ENCODE measurements at places on chromosomes 2 and 18.

GRCh38 chr2:232316461-232317330, 61.9 kb upstream of the ALPP start:
- DNase-seq: no peak

GRCh38 chr18:65751155-65752085, 608 bp downstream of the CDH7 start:
- no peak for DNase-seq

DNA sequence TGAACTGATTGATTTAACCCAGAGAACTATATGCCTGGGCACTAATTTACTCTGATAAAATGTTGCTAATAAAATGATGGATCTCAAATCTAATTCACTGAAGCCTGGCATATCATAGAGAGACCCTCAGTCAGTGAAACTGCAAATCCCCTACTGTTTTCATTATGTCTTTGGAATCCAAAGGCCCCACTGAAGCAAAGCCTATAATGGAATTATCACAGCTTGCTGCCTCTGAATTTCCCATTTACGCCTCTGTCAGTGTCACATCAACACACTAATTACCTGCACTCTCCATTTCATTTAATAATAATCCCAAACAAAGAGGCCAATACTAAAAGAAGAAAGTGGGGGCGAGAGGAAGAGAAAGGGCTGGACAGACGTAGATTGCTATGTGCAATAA, 470.9 kb downstream of the MBD2 start:
- no peak for DNase-seq

DNA sequence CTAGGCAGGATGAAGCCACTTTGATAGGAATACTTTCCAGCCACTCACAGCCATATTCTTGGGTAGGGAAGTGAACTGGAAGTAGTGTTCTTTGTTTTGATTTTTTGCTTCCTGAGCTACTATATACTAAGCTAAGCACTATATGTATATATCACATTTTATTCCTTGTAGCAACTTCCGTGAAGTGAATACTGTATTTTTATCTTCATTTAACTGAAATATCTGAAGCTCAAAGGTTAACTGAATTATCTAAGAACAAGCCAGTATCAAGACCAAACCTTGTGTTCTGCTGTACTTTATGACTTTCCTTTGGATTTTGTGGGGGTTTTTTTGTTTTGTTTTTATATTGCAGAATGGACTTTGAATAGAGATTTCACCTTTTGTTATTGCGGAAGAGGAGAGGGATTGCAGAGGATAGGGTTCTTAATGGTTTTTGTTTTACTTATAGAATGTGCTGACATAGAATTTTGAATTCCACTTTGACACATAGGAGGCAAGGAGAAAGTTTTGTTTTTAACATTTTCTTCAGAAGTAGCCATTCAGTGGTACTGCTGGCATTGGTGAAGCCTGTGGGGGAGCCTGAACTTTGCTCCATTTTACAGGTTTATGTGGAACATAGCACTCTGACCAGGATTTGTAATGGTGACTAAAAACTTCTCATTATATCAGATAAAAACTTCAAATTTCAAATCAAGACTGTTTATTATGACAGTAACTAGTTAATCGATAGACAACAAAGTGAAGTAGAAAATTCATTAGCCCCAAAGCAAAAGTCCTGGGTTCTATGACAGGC, 24.1 kb upstream of the RNF138 start:
- DNase-seq: no peak

DNA sequence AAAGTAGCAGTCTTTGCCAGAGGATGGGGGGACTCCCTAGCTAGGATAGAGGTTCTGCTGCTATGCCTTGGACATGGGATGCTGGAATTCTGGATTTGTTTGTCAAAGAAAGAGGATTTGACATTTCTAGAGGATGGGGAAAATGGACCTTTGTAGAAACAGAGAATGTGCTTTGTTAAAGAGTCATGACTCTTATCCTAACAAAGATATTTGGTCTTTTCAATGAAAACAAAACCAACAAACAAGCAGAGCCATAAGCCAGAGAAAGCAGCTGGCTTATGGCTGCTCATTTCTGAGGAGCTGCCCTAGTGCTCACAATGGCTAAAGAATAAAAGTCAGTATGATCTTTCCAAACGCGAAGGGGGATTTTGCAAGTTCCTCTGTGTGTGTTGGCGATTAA, 40.8 kb upstream of the MAPRE2 start:
- DNase-seq: no peak

- DNase-seq: peak; percentile 27
These were observed 212.3 kb downstream of the MGAT5 start for GRCh38 chr2:134466141-134466540.

DNA sequence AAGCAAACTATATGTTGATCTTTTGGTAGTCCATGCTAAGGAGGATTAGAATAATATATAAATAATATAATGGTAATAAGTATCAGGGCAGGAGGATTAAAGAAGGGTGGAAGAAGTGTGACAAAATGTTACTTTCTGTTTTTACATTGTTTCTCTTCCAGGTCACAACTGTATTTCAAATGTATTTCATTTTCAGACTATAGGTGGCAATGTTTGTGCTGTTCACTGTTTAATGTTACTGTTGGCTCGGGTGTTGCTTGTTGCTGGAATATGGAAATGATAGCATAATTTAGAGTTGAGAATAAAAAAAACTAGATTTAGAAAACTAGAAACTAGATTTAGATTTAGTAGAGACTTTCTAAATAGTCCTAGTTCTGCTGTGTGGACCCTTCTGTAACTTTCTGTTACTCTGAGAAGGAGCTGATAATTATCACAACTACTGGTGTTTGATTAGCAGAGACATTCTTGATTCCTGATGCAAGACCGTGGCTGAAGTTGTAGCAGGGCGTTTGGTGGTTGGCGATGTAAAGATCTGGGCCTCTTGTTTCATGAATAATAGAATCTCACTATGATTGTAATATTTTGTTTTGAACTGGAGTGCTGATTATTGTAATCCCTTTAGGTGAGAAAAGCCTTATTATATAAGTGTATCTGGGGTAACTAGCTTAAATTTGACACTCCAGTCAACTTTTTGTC, 7.9 kb downstream of the NEDD4L start:
- DNase-seq: peak; percentile 20

- no peak for DNase-seq
These were observed 117.2 kb downstream of the LNPK start for GRCh38 chr2:175884697-175885393.

DNA sequence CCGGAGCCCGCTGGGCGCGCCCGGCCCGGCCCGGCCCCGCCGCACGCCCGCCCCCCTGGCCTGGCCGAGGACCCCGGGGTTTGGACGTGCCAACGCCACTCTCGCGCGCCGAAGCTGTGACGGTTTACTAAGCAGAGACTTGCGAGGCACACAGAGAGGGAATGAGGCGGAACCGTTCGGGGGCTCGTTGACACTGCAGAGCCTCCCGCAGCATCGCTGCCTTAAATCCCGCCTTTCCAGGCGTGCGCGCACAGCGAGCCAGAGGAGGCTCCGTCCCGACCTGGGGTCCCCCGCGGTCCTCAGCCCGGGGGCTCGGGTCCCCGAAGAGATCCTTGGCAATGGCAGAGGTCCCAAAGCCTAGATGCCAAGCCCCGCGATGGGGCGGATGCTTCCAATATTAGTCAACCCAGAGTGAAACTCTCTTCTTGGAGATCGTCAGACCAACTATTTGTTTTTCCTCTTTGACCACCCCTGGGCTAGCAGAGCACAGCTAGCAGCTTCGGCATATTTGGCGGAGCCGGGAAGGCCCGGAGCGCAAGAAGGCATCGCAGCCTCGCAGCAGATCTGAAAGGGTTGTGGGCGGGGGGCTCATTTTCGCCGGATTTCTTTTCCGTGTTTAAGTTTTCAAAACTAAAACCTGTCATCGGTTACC, at the start of gene ZNF385B:
Gene ZNF385B, minus strand, starts transcription at position 197 of the 652 bp plus-strand sequence.
- peak; percentile 8 for DNase-seq

DNA sequence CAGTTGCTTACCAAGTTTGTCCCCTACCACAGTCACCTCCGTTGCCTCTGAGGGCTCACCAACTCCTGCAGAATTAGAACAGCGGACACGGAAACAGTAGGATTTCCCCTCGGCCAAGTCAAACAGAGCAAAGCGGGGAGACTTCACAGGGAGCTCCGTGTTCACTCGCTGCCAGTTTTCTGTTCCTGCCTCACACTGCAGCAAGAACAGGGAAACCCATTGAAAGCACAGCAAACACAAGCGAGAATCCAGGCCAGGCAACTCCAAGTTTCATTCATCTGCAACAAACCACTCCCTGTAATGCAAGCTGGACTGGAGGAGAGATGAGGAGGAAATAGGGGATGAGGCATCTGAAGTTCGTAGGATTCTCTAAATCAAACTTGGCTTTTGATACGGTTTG, 84.2 kb downstream of the MYOM1 start:
- no peak for DNase-seq

DNA sequence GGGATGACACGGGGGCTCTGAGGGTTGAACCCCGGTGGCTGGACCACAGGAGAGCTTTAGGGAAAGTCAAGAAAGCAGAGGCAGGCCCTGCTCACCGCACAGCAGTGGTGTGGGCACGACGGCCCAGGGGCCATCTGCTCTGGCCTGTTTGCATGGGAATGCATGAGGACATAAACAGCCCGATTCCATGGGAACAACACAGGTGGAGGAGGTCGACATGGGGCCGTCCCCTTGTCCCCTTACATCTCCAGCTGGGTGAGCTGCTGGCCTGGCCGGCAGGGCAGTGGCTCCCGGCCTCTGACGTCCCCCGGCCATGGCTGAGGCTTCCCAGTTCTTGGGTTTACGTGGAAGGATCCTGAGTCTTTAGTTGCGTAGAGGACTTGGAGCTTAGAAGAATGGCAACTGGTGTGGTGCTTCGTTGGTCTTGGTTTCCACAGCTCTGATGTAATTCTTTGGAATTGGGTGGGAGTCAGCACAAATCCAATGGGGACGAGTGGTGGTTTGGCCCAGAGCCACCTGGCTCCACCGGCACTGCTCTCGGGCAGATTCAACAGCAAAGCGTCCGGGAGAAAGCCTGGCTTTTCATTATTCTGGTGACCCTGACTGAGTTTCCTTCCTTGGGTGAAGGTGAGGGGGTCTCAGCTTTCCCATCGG, 98.3 kb upstream of the HDAC4 start:
- no peak for DNase-seq

- DNase-seq: no peak
These were observed 58.8 kb upstream of the CAPN13 start for GRCh38 chr2:30865892-30866681.

DNA sequence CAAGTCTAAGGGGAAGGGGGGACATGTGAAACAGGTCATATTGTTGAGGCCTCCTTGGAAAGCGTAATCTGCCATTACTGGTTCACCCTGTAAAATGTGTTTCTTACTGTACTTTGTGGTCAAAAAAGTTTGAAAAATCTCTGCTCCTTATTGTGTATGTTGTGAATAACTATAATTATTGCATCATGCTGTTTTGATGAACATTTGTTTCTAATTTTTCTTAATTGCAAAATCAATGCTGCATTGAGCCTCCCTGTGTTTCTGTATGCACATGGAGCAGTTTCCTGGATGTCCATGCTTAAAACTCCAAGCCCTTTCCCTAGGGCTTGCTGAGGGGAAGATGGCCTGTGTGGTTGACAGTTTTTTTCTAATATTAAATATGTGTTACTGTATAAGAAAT, 158.6 kb downstream of the RNF144A start:
- no peak for DNase-seq

- no peak for DNase-seq
These were observed 227.6 kb upstream of the SMIM21 start for GRCh38 chr18:75654851-75655751.

DNA sequence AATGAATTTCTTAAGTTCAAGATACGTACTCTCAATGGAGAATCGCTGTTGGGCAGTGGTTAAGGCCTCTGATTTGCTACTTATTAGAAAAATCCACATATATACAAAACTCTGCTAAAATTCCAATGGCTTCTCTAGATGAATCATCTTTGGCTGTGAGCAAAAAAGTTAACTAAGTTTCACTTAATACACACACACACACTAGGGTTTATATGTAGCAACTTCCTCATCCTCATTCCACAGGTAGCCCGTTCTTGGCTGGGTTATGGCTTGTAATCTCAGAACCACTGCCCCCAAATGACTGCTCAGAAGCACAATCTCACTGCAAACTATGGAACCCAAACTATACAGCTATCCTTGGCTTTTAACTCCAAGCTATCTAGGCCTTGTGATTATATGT, 99.7 kb downstream of the SMAD2 start:
- DNase-seq: no peak

DNA sequence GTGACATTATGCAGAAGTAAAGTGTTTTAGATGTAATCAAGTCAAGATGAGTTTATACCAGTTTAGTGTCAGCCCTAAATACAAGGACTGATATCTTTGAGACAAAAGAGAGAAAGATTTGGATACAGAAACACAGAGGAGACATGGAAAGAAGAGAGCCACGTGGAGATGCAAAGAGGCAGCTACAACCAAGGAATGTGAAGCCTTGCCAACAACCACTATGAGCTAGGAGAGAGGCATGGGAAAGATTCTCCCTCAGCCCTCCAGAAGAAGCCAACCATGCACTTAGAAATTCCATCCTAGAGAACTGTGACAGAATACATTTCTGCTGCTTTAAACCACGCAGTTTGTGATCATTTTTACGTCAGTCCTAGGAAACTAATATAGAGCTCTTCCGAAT, 217.2 kb downstream of the DOK6 start:
- no peak for DNase-seq

DNA sequence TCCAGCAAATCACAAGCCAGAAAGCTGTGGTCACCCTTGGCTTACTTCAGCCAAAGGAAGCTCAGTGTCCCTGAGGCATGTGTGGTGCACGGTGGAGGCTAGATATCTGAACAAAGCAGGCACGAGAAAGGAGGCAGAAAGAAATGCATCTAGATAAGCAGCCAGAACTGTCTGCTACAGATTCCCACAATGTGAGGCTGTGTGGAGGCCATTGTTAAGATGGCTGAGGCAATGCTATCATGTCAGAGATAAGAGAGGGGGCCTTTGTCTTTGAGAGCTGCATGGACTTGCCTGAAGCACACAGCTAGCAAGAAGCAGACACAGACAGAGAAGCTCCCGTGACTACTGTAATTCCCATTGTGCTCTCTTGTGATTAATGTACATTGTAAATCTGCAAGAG, 110.5 kb upstream of the LYPD6 start:
- no peak for DNase-seq

DNA sequence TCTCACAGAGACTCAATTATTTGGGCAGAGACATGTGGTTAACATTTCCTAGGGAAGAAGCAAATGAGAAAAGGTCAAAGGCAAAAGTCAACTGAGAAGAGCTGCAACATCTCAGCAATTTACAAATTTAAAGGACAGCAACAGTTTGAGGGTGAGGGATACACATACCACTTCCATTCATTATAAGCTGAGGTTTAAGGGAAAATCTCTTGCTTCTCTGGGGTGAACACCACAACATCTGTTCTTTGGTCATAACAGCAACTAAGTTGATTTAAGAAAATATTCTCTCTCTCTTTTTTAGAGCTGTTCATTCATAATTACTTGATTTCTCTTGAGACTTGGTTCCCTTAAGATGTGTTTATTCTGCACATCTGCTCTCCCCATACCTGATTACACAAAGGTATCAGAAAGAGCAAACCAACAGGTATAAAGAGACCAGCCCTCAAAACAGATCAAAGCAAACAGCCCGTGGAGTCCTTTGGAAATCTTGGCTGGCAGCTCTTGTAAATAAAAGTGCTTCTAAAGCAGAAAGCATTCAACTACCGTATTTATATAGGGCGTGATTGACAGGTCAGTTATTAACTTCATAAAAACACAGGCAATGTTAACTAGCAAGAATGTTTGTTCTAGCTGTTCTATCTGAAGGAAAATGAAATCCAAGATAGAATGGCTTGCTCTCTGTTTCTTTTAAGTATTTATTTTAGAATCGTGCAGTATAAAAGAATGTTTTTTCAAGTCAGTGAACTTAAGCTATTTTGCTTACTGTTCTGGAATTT, 132.8 kb downstream of the THADA start:
- no peak for DNase-seq

All from RWPE1 (cell line).